ENCODE measurements at places on chromosomes 3 and 15. TPM values are rescaled to one million over a fixed set of nuclear protein-coding genes. Genes with fewer than 3 reads are reported as not detected.

GRCh38 chr15:80856809-80857377 lies 77.7 kb downstream of the CEMIP start:
- H3K4me1 ChIP-seq = peaks cover 31% of the 10 kb centered on the region
- no peak for DNase-seq

- DNase-seq = no peak
- H3K27me3 ChIP-seq = no peaks in the 10 kb centered on the region
- H3K4me3 ChIP-seq = no peak overlapping the region
- no peak overlapping the region for H3K27ac ChIP-seq
- H3K4me1 ChIP-seq = no peaks in the 10 kb centered on the region
Measured at GRCh38 chr3:158379517-158379916, 191.5 kb upstream of the MLF1 start.

ARL14 gene
- not detected for total RNA-seq

GABRR3 gene
- not detected for total RNA-seq

- no peak overlapping the region for H3K4me3 ChIP-seq
- no peaks in the 10 kb centered on the region for H3K36me3 ChIP-seq
- H3K27me3 ChIP-seq = no peaks in the 10 kb centered on the region
- no peak overlapping the region for H3K27ac ChIP-seq
Measured at GRCh38 chr15:66966256-66966655, 99.1 kb upstream of the SMAD3 start.

ACTRT3 gene
- total RNA-seq = 4.6 TPM

CHCHD6 gene
- 15.3 TPM for total RNA-seq

DNA sequence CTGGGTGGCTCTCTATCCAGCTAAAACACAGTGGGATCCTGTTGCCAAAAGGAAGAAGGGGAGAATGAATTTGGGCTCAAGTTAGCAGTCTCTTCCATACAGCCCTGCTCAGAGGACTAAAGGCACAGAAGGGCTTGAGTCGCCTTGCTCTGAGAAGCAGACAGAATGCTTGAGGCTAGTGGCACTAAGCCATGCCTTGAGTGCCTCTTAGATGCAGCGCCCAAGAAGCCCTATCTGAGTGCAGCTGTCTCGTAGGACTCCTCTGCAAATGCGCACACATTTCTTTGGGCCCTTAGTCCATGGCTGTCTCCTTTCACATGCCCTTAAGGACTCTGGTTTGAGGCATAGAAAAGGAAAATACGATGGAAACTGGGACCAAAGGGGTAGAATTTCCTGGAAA lies 211.3 kb upstream of the CHRM5 start:
- H3K36me3 ChIP-seq = no peaks in the 10 kb centered on the region
- H3K4me3 ChIP-seq = no peak overlapping the region
- peaks cover 40% of the 10 kb centered on the region for H3K27me3 ChIP-seq
- no peaks in the 10 kb centered on the region for H3K4me1 ChIP-seq
- no peak overlapping the region for H3K27ac ChIP-seq

- H3K27me3 ChIP-seq = no peaks in the 10 kb centered on the region
- no peak overlapping the region for H3K4me3 ChIP-seq
- no peak for DNase-seq
- peaks cover 32% of the 10 kb centered on the region for H3K36me3 ChIP-seq
- H3K4me1 ChIP-seq = peaks cover 16% of the 10 kb centered on the region
Measured at GRCh38 chr15:67183443-67184169, 70.9 kb downstream of the AAGAB start.

DNA sequence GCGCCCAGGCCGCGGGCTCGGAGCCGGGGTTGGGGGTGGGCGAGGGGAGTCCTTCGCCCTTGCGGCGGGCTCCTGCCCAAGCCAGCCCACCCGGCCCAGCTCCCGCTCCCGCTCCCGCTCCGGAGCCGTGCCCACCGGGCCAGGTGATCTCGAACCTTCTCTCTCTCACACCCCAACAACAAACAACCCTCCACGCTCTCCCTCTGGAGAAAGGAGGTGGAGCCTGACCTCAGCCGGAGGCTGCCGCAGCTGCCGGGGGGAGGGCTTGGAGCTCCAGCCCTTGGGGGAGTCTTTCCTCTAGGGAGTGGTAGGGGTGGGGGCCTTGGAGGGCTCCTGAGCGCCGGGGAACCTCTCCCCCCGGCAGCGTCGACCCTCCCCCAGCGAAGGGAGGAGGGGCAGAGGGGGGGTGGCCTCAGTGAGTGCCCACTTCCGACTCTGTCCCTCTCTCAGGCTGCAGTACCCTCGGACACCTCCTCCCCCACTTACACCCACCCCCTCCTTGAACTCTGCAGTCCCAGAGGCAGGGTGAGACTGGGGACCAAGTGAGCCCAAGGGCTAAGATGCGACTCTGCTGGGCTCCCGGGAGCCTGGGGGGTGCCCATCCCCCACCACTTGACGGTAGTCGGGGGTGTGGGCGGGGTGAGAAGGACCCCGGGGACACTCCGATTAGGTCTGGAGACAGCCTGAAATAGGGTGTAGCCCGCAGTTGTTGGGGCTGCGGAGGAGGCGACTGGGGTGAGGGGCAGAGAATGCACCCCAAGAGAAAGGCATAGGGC lies 4.4 kb upstream of the BAHD1 start:
- no peaks in the 10 kb centered on the region for H3K36me3 ChIP-seq
- H3K27me3 ChIP-seq = peaks cover 22% of the 10 kb centered on the region
- peak overlapping the region; percentile 68 for H3K4me3 ChIP-seq
- DNase-seq = no peak

SERPINI2 gene
- not detected for total RNA-seq

DNA sequence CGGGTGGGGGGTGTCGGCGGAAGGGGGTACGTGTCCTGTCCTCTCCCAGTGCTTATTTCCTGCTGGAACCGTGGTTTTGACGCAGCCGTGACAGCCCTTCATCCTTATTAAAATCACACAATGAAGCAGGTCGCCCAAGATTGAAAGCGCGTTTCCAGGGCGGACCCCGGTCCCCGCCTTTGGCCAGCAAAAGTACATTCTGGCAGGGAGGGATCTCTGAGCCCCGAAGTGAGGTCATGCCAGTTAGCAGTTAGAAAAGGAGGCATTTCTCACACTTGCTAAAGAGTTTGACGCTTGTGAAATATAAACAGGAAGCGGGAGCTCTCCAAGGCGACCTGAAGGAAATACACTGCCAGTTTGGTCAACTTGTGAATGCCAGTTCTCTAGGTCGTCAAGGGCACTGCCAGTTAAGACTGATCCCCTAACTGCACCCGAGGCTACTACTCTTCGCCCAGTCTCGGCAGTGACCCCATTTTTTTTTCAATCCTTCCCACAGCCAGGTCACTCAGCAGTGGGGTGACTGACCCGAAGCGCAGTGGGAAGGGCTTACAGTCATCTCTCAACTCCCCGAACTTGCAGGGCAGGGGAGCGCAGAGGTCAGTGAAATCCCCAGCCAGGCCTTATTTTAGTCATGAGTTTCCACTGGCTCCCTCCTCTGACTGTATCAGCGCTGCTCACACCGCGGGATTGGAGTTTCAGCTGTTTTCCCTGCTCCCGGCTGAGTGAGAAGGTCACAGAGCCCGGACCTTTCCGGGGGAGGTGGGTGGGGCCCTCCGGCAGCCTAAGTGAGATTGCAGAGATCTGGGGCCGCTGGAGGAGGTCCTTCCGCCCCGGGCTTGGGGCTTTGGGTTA lies 2.0 kb upstream of the BHLHE40 start:
- H3K4me3 ChIP-seq = peak overlapping the region; percentile 98
- peak; percentile 72 for DNase-seq
- peak overlapping the region; percentile 98 for H3K27ac ChIP-seq
- H3K27me3 ChIP-seq = no peaks in the 10 kb centered on the region

- DNase-seq = no peak
- no peak overlapping the region for H3K4me3 ChIP-seq
- H3K4me1 ChIP-seq = peaks cover 37% of the 10 kb centered on the region
Measured at GRCh38 chr15:99139276-99139675, 34.4 kb downstream of the SYNM start.

DNA sequence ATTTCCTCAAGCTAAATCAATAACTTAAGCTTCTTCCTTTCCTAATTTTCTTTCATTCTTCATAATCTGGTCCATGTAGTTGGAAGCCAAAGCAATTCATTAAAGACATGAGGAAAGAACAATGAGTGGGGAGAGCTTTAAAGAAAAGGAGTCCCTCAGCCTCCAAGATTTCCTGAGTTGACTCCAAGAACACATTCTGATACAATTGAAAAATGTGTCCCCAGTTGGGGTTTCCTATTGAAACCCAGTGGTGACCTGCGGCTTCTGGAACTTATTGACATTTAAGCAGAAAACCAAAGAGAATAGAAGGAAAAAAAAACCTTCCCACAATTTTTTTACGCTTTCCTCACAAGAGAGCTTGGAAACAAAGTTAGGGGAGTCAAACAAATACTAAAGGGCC lies 37.0 kb downstream of the ATP8B4 start:
- no peak overlapping the region for H3K4me3 ChIP-seq
- no peaks in the 10 kb centered on the region for H3K4me1 ChIP-seq
- no peak overlapping the region for H3K27ac ChIP-seq
- no peaks in the 10 kb centered on the region for H3K36me3 ChIP-seq
- peaks cover 5% of the 10 kb centered on the region for H3K27me3 ChIP-seq
- no peak for DNase-seq

GABRG3 gene
- not detected for total RNA-seq

ST8SIA2 gene
- 2.4 TPM for total RNA-seq

FSIP1 gene
- total RNA-seq = 0.40 TPM

FANCD2OS gene
- total RNA-seq = not detected

GOLGA6L10 gene
- 2.4 TPM for total RNA-seq

GRCh38 chr3:9552252-9552999 lies 1.2 kb downstream of the LHFPL4 start:
- H3K4me1 ChIP-seq = peaks cover 3% of the 10 kb centered on the region
- peaks cover 3% of the 10 kb centered on the region for H3K36me3 ChIP-seq
- DNase-seq = no peak
- H3K27me3 ChIP-seq = peaks cover 67% of the 10 kb centered on the region
- H3K4me3 ChIP-seq = no peak overlapping the region
- no peak overlapping the region for H3K27ac ChIP-seq

DNA sequence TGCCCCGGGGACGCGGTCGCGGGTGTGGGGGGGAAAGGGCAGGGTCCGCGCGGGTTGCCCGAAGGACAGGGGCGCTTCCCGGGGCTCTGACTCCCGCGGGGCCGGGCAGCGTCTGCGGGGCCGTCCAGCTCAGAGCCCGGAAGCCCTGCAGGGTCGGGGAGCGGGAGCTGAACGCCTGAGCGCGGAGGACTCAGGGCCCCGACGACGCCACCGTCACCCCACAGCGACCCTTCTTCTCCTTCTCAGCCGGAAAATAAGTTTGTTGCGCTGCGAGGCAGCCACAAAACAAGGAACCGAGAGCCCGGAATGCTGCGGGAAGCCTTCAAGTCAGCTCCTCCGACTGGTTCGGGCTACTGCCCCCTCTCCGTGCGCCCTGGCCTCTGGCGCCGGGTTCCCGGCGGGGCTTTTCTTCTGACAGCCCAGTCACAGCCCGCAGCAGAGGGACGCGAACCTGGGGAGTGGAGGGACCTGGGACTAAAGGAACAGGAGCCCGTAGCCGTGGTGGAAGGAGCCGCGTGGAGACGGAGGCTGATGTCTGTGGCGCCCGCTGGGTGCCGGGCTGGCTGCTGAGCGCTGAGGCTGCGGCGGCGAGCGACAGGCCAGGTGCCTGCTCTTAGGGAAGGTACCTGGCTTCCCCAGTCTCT lies 484 bp downstream of the CNTN4 start:
- peak; percentile 92 for DNase-seq
- no peak overlapping the region for H3K27ac ChIP-seq
- H3K27me3 ChIP-seq = peaks cover 44% of the 10 kb centered on the region
- no peaks in the 10 kb centered on the region for H3K36me3 ChIP-seq
- peak overlapping the region; percentile 29 for H3K4me3 ChIP-seq

- H3K36me3 ChIP-seq = peaks cover 3% of the 10 kb centered on the region
- DNase-seq = no peak
- no peaks in the 10 kb centered on the region for H3K4me1 ChIP-seq
- H3K4me3 ChIP-seq = no peak overlapping the region
- no peaks in the 10 kb centered on the region for H3K27me3 ChIP-seq
Measured at GRCh38 chr3:176824811-176825210, 372.5 kb downstream of the TBL1XR1 start.

DNA sequence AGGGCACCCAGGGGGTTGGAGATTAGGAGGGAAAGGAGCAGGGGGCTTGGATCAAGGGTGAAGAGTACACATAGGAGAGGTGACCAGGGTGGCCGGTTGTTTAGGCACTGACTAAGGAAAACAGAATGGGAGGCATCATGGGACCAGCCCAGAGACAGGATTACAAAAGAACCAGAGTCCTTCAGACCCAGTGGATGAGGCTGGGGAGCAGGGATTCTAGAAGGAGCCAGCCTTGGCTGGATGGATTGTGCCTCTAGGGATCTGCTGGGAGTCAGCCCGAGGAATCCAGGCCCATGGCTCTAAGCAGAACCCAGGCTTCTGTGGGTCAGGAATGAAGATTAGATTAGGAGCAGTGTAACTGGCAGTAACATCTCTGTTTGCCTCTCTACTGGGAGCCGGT lies 98.6 kb downstream of the ARNT2 start:
- no peak overlapping the region for H3K4me3 ChIP-seq
- no peak for DNase-seq
- H3K4me1 ChIP-seq = peaks cover 32% of the 10 kb centered on the region

DNA sequence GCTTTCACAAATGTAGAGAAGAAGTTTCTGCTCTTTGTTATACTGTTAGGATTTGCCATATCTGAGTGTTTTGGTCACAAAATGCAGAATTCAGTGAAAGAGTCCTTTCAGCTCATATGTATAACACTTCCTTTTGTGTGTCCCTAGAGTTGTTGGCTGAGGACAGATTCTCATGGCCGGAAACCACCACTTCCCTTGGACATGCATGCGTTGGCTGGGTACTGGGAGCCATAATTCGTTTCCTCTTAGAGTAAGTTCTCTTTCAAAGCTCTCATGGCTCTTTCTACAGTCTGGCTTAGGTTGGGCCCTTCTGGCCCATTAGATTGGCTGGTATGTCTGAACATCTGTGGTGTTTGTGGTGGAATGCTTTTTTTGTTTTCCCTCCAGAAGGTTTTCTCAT lies 298.5 kb downstream of the DIPK2A start:
- peaks cover 10% of the 10 kb centered on the region for H3K4me1 ChIP-seq
- no peaks in the 10 kb centered on the region for H3K27me3 ChIP-seq

- no peak for DNase-seq
- H3K36me3 ChIP-seq = no peaks in the 10 kb centered on the region
Measured at GRCh38 chr15:29656636-29657475, 165.4 kb downstream of the TJP1 start.

DNA sequence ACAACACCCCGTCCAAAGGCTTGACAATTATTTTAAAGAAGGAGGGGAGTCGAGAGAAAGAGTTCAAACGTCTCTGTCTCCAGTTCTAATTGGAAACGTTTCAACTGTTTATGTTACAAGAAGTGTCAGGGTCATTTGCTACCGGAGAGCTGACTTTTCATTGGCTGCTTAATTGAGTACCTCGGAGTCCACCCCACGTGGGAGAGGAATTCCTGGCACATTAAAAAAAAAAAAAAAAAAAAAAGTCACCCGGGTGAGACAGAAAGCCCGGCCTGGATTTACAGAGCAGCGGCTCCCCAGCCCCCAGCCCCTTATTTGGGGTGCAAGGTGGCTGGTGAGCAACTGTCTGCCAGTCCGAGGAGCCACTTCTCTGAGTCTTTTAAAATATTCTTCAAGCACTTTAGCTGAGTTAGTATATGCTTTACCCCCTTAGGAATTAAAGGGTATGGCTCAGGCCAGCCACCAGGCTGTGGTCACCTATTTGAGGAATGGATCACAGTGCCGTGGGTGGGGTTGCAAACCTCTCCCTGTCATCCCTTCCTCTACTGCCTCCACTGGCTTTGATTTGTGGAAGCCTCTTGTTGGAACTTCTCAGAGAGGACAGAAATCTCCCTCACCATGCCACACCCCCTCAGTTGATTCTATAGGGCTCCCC lies 3.9 kb upstream of the TLE3 start:
- peaks cover 2% of the 10 kb centered on the region for H3K36me3 ChIP-seq
- no peak overlapping the region for H3K4me3 ChIP-seq
- H3K4me1 ChIP-seq = peaks cover 40% of the 10 kb centered on the region
- H3K27me3 ChIP-seq = peaks cover 7% of the 10 kb centered on the region

AMOTL2 gene
- total RNA-seq = 256 TPM

GRM2 gene
- total RNA-seq = 0.10 TPM

All from chondrocyte (in vitro differentiated cells).